ENCODE measurements at places on chromosomes 12 and 14.

DNA sequence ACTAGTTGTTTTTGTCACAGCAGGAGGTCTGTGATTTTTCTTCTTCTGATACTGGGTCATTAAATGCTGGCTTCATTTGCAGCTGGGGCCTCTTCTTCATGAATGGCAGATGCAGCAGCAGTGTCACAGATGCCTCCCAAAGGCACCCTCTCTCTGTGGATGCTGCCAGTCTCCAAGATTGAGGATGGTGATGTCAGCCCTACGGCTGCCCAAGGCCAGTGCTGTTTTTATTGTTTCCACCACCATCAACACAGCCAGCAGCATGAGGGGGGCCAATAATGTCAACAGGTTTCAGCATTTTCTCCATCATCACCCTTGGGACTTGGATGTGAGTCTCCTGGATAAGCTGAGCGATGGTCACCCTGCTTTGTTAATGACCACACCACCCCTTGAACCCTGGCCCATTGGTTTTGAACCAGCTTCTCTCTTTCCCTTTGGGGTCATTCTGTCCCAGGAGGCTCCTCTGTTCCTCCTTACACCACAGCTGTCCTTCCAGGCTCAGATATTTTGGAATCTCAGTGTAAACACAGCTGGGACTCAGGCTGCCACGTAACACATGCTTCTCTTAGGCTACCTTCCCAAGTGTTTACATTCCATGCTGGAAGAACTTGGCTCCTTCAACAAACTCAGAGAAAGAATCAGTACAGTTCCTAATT is 151.7 kb upstream of the DDHD1 start:
- DNase-seq: no peak

DNA sequence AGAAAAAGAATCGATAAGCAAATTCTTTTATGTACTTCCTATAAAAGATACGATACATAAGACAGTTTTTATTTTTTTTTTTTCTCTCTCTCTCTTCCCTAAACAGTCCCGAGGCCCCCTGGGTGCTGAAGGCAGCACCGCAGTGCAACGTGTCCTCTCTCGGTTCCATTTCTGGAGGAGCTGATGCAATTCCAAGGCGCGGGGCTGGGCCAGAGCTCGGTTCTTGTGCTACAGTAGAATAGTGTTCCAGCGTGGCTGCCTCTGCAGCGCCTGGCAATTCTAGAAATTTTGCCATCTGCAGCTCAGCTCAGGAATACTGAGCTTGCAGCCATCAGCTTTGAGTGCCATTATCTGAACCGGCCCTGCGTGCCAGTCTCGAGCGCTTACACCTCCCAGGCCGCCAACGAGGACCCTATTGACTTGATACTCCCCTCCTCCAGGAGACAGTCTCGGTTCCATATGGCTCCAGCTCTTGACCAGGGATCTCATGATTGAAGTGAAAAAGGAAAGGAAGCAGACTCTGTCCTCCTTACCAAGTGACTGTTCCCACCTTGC is 630 bp downstream of the ALDH1L2 start:
- DNase-seq: no peak

DNA sequence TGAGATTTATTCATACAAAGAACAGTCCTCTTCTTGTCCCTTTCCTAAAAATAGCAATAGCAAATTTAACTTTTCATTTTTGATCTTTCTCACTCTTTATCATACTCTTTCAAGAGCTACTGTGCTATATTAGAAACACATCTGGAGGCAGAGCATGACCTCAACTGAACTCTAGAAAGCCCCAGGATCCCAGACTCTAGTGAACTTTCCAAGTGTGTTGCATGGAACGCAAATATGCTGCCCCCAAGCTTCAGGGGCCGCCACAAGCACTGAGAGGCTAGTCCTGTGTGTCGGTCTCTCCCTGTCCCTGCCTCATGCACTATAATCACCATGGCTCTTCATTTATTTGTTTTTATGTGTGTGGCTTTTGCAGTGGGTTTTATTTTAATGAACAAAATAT is 38.7 kb upstream of the ZNF641 start:
- DNase-seq: no peak

- no peak for DNase-seq
Measured at GRCh38 chr12:54956818-54957641, 27.5 kb downstream of the TESPA1 start.

DNA sequence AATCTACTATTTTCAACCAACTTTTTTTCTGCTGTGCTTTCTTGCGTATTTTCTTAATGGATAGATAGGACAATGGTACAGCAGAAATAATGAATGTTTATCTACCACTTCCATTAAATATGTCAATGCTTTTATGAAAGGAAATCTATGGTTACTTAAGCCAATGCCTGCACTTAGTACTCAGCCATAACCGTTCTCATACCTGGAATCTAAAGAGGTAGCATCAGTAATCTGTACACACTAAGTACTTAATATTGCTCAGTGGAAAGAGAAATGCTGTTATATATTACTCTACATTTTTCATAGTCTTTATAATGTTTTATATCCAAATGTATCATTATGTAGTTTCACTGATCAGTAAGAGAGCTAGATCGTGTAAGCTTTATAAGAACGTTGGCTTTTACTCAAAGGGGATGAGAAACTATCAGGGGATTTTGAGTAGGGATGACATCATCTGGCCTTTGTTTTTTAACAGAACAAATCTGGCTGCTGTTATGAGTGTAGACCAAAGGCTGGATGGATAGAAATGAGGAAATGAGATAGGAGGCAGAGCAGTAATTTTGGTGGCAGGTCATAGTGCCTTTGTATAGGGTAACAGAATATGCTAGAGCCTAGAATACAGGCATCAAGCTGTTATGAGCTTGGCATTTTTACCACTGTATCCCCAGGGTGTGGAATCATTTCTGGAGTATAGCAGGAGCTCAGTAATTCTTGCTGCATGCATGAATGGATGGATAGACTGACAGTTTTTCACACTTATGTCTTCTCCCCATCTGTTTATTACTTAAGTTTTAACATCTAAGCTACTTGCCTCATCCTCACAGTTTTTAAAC is 34.0 kb downstream of the ALG10B start:
- peak; percentile 15 for DNase-seq

DNA sequence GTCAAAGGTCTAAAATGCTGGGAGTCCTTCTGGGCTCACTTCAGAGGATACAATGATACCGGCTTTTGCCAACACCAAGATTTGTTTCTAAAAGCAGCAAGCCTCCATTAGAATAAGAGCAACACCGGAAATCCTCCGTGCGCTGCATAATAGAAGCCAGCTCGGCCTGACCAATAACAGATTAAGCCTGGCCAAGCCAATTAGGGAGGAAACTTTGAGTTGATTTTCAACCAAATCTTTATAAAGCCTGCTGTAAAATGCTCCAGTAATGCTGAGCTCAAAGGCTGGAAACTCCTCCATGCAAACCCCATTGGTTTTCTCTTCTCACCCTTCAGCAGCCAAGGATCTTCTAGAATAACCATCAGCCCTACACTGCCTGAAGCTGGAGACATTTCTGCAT is 150.1 kb downstream of the NTF3 start:
- no peak for DNase-seq

GRCh38 chr14:61253064-61253738 is 27.9 kb downstream of the TMEM30B start:
- DNase-seq: no peak

DNA sequence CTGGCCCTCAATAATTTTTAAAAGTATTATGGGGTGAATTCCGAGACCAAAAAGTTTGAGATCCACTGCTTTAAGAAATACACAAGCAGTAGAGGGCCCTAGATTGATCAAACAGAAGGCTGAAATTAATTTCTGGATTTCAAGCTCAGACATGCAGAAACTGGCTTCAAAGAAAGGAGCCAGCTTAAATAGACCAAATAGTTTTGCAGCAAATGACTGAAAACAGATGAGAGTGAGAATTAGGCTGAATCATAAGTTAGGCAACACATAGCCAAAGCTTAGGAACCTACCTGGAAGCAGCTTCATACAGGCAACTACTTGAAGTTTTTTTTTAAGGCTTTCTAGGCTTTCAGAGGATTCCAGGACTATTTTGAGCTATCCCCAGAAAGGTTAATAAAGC is 12.4 kb downstream of the ATF7 start:
- no peak for DNase-seq

DNA sequence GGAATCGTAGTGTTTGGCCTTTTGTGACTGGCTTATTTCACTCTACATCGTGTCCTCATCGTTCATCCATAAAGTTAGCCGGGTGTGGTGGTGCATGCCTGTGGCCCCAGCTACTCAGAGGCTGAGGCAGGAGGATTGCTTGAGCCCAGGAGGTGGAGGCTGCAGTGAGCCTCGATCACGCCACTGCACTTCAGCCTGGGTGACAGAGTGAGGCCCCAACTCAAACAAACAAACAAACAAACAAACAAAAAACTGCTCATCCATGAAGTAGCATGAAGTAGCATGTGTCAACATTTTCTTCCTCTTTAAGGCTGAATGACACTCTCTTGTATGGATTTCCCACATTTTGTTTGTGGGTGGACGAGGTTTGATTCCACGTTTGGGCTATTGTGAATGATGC is 44.0 kb upstream of the MEG3 start:
- no peak for DNase-seq

GRCh38 chr14:77086017-77086727 is 11.9 kb upstream of the CIPC start:
- no peak for DNase-seq

GRCh38 chr14:64725879-64726584 is 21.8 kb downstream of the PLEKHG3 start:
- DNase-seq: no peak

GRCh38 chr12:116916122-116916521 is 5.4 kb downstream of the FBXW8 start:
- no peak for DNase-seq
